MM.1S (cell line): ENCODE measurements at places on chromosomes 1 and 21.
A peak's percentile ranks its signal among the peaks of the same experiment; 100 is the strongest.

GRCh38 chr1:71068325-71069240, 12.3 kb downstream of the ZRANB2 start:
- peak; percentile 65 for DNase-seq

DNA sequence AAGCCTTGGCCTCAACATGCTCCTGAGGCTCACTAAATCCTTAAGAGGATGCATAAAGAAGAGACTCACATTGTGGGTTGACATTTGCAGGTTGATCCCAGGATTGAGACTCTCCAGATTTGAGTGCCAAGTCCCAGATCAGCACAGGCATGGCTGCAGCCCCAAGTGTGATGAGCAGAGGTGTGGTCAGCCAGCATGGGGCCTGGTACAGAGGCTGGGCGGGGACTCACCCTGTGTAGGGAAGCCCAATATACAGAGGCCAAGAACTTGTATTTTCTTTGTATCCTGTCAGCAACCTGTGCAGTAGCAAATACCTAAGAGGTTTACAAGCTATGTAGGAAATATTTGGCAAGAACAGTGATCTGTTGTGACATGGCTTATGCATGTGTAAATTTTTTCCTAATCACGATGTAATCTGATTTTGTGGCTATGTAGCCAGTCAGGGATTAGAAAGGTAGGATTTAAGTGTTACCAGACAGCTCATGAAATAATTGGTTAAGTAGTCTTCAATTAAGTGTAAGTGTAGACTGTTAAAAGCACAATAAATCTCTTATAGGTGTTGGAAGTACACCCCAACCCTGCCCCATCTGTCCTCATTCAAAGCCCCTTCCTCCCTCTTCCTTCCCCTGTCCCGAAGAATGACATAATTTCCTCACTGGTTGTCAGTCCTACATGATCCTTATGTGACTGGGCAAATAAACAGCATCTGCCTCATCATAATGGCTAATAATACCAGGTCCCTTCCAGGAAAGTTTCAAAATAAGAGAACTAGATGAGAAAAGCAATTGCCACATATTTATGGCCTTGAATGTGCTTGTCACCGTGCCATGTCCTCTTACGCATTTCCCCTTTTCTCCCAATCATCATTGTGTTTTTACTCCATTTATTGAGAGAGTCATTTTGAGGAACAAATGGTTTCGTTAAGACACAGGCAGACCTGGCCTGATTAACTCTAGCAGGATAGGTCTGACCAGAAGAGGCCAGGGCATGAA, 120.9 kb downstream of the HLX start:
- no peak for DNase-seq

DNA sequence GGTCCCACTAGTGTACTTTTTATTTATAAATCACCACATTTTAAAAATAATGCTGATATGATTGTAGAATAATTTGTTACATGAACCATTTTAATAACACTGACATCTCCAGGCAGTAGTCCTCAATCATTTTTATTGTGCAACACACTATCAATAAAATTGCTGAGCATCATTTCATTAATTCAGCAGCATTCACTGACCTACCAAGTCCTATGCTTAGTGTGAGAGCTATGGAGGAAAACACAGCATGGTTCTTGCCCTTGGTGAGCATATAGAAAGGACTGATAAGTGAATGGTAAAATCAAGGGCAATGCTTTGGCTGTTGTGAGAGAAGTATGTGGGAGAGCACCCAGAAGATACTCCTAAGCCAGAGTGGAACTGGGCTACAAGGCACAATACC, 119.7 kb downstream of the KCNT2 start:
- DNase-seq: no peak

GRCh38 chr1:198848206-198848605, 209.4 kb downstream of the PTPRC start:
- DNase-seq: no peak

- DNase-seq: no peak
These were observed 22.0 kb downstream of the WNT9A start for GRCh38 chr1:227925582-227926198.

DNA sequence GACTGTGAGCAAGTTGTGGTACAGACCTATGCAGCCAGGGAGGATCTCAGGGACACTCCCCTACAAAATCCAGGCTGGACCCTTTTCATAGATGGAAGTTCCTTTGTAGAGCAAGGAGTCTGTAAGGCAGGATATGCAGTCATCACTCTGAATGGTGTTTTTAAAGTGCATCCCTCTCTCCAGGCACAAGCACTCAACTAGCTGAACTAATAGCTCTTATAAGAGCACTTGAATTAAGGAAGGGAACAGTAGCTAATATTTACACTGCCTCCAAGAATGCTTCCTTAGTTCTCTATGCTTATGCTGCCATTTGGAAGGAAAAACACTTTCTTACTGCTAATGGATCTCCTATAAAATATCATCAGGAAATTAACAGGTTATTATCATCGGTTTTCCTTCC, 27.0 kb upstream of the SMYD3 start:
- no peak for DNase-seq

DNA sequence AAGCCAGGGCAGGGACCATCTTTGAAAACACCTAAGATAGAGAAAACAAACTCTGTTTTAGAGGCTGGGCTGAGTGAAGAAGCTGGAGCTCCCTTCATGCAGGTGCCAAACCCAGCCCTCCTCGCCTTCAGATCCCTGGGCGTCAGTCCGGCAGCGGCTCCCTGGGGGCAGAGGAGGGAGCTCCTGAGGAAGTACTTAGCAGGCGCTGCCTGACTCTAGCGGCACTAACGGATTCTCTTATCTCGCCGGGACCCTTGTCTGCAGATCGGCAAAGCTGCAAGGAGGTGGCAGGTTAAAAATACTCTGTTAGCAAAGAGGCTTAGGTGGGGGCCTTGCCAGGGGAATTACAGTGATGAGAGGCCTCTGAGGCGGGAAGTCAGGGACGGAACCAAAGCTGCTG, 79.6 kb downstream of the PLXNA2 start:
- no peak for DNase-seq

- no peak for DNase-seq
These were observed 9.4 kb upstream of the NEK2 start for GRCh38 chr1:211684791-211685190.

GRCh38 chr1:86421601-86422280, 2.2 kb upstream of the CLCA2 start:
- no peak for DNase-seq

DNA sequence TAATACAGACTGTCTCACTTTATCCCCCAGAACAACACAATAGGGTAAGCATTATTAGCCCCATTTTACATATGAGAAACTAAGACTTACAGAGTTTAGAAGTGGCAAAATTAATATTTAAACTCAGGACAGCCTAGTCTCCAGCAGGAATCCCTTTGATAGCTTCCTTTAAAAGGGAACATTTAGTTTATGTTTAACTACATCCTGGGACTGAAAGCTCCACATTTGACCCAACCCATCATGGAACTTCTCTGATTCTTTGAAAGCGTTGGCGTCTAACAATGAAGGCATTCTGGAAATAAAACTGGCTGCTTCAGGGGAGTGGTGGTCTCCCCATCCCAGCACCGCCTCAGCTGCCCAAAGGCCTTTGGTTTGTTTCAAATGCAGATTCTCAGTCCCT, 250.6 kb upstream of the NFIA start:
- no peak for DNase-seq

DNA sequence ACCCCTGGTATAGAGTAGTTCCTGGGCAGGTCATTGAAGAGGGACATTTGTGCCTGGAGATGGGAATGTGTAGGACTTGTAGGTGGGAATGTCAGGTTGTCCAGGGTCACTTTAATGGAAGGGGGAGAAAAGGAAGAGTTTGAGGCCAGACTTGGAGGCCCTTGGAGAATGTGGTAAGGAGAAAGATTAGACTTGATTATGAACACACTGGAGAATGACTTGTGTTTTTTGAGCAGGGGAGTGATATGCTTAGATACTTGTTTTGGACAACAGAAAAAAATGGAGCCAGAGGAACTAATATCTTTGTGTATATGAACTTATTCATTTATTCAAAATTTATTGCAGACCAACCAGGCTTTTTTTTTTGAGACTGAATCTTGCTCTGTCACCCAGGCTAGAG, 17.9 kb downstream of the ELAPOR1 start:
- DNase-seq: no peak

DNA sequence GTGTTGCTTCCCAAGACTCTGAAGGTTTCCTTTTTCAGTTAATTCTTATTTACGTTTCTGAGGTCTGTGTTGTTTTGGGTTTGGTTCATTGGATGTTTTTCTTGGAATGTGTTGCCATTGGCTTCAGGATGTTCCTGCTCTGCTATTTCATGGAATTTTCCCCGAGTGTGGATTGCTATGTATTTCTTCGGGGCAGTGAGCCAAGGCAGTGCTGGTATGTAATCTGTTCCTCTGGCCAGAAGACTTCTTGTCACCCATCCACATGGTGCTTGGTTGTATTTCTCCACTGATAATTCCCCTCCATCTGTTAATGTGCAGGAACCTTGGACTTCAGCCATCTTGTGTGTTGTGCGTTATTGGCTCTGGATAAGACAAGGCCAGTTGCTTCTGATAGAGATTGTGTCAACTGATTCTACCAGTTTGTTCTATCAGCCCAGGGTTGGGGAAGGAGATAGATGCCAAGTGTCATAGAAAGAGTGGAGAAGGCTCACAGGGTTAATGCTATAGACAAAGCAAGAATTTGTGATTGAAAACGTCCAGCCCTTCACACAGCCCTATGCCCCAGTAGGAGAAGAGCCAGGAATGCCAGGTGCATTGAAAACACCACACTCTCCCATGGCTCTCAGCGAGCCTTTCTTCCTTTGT, 505.2 kb downstream of the PLPP3 start:
- DNase-seq: no peak

- DNase-seq: no peak
These were observed 30.2 kb downstream of the ADARB1 start for GRCh38 chr21:45104560-45104959.

DNA sequence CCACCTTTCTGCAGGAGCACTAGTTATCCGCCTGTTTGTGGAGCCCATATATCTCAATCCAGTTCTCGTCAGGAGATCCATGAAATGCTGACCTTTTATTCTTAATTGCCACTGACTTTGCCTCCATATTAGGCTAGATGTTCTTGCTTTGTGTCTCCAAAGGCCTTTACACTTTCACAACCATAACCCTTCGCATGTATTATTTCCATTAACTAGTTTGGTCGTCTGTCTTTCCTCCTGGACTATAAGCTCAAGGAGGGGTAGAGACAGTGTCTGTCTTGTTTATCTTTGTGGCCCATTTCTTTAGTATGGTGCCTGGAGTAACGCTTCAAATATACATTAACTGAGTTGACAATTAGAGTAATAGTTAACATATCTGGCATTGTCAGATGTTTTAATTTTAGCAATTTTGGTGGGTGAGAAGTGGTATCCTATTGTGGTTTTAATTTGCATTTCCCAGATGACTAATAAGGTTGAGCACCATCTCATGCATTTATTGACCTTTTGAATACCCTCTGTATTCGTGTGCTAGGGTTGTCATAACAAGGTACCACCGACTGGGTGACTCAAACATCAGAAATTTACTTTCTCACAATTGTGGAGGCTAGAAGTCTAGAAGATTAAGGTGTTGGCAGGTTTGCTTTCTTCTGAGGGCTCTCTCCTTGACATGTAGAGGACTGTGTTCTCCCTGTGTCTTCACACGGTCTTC, 21.7 kb upstream of the IL12RB2 start:
- DNase-seq: no peak

DNA sequence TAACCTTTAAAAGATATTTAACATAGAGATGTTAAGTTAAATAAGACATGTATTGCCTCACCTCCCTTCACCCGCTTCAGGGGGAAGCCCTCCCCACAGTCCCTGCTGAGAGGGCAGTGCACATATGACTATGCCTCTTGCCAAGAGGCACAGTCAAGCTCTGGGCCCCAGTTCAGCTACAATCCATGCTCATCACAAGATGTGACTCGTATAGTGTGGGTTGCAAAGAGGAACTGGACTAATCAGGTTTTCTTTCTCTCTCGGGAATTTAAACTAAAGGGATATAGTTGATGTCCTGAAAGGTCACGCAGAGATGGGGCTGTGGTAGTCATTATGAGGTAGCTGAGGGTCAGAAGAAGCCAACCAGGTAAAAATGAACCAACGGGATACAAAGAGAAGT, 35.6 kb downstream of the LYST start:
- no peak for DNase-seq

DNA sequence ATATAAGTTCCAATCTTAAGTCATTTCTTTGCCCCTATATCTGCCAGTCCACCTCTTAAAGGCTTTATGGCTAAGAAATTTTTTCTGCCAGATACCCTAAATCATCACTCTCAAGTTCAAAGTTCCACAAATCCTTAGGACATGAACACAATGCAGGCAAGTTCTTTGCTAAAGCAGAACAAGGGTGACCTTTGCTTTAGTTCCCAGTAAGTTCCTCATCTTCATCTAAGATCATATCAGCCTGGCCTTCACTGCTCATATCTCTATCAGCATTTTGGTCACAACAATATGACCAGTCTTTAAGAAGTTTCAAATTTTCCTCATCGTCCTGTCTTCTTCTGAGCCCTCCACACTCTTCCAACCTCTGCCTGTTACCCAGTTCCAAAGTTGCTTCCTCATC, 402.2 kb upstream of the RUNX1 start:
- no peak for DNase-seq

GRCh38 chr1:211652371-211652770, 23.1 kb downstream of the NEK2 start:
- no peak for DNase-seq

- no peak for DNase-seq
These were observed 170.7 kb downstream of the PSMG1 start for GRCh38 chr21:39012326-39013230.

DNA sequence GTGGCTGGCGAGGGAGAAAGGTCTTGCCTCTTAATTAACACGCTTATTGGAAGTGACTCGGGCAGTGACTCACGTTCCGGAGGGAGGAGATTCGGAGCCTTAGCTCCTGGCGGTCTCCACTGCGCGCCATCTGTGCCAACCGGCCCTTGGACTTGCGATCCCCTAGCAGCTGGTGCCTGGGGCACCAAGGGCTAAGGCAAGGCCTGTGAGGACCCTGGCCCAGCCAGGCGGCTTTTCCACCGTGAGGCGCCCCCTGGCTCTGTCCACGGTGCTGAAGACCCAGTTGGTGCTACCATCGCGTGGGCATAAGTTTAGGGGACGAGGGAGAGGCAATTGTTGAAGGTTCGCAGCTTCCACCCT, 1.3 kb upstream of the SYT6 start:
- no peak for DNase-seq

GRCh38 chr21:46116189-46116775, 18.4 kb downstream of the COL6A2 start:
- no peak for DNase-seq

DNA sequence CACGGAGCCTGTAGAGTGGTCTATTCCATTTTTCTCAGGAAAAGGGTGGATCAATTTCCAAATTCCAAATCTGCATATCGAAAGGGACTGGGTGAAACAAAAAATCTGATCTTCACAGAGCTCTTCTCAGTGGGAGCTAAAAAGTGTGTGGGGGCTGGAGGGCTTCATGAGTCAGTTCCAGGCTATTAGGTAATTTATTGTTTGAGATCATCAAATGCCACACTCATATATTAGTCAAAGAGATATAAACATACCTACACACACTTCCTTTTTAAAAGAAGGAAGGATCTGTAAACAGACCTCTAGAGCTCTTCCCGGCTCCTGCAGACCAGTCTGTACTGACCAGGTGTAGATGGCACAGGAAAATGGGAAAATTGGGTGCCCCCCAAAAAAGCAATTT, 175.4 kb downstream of the ZBTB18 start:
- DNase-seq: no peak

- DNase-seq: no peak
These were observed 19.2 kb upstream of the SLAMF1 start for GRCh38 chr1:160666079-160666442.
